ENCODE measurements at places on chromosomes 2 and 18. TPM values are rescaled to one million over a fixed set of nuclear protein-coding genes. Genes with fewer than 3 reads are reported as not detected.

RNF144A gene
- 36.5 TPM for total RNA-seq

TBC1D8 gene
- total RNA-seq: 3.2 TPM

DPP10 gene
- total RNA-seq: not detected

SLC16A14 gene
- total RNA-seq: 2.3 TPM

GALR1 gene
- total RNA-seq: not detected

All from activated CD8-positive, alpha-beta T cell treated with anti-CD3 and anti-CD28 coated beads for 36 hours (primary cell).